Kasumi-1 (cell line): ENCODE measurements at places on chromosomes 5 and 9.
A peak's percentile ranks its signal among the peaks of the same experiment; 100 is the strongest.

- DNase-seq, result no peak
Measured at GRCh38 chr5:40306869-40307487, 372.7 kb upstream of the PTGER4 start.

DNA sequence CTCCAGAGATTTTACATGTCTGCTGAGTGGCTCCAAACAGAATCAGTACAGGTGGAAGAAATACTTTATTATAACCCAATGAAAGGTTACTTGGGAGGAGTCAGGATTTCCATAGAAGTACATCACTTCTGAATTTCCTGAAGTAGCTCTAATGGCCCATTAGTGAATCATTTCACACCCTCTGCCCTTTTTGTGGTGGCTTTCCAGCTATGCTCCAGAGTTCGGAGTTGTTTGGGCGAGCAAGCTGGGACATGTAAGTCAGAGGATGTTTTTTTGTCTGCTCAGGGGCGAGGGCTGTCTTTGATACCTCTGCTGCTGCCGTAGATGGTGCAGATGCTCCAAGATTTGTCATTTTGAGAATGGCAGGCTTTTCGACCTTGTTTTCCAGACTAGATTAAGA is 226.1 kb downstream of the GOLPH3 start:
- DNase-seq, result no peak

DNA sequence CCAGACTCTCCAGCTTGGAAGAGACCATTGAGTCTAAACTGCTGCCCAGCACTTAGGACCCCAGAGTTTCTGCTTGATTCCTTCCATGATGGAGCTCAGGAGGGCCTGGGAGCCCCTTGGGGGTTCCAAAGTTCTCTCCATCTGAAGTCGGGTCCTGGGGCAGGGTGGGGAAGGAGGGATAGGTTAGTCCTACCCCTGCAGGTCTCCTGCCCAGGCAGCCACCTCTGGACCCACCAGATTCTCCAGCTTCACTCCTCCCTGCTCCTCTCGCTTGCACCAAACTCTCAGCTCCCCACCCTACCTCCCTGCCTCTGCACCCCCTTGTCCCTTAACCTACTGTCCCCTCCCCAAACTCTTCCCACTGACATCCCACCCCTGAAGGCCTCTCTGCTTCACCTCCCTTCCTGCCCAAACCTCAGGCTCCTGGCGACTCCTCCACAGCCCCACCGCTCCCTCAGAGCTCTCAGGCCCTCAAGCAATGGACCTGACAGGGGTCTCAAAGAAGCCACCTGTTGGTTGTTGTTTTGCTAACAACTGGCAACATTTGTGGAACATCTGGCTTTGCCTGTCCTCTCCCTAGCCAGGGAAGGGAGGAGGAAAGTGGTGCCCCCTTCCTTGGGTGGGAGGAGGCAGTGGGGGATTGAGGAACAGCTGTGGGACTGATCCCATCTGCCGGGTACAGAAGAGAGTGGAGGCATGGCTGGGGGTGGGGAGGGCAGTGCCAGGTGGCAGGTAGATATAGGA is 137.5 kb downstream of the RGS3 start:
- DNase-seq, result no peak

- DNase-seq, result no peak
Measured at GRCh38 chr5:95777441-95777840, 45.1 kb downstream of the GLRX start.

DNA sequence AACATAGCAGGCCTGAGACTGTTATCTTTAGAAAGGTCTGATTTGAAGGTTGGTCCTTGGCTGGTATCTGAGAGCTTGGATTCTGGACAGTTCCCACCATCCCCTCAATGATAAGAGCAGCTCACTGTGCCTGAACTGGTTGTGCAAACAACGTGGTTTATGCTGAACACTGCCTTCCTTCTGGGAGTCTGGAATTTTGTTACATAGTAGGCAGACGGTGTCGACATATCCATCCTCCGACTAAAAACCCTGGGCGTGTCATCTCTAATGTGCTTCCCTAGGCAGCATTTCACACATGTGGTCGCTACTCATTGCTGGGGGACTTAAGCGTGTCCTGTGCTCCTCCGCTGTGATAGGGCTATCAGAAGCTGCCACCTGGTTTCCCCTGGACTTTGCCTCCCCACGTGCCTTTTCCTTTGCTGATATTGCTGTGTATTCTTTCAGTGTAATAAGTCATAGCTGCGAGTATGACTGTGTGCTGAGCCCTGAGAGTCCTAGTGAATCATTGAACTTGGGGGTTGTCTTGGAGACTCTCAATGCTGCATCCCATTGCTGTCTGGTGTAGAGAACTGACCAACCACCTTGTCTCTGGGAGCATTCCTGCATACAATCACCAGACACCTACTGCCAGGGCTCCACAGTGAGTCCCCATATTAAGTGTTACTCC is 119.1 kb upstream of the TBC1D2 start:
- no peak for DNase-seq

GRCh38 chr5:128927644-128928043 is 37.6 kb upstream of the SLC27A6 start:
- DNase-seq, result peak; percentile 91

- DNase-seq, result no peak
Measured at GRCh38 chr5:73827106-73827450, 201.1 kb downstream of the ARHGEF28 start.

DNA sequence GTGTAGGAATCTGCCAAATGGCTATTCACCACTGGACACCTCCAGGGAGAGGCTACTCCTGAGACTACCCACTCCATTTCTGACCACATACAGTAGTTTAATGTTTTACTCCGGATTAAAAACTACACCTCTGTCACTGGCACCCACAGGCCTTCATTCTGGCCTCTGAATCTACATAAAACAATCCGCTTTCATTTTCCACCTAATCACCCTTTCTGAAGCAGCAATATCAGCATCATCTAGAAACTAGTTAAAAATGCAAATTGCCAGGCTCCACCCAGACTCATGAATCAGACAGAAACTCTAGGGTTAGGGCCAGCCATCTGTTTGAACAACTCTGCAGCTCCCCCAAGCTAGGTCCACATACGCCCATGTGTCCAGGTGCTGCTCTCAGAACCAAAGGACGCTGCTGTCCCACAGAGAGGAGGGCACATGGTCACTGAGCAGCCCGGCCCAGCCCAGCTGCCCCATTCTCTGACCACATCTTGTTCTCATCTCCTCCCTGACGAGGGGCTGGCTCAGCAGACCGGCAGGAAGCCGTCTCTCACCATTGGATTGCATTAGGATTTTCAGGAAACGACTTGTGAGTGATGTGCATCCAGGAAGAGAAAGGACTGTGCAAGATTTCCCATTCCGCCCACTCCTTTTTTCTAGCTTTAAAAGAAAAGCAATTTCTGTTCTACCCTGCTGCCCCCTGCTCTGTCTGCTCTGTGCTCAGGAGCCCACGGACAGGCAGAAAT is 34.7 kb downstream of the ADAM19 start:
- DNase-seq, result no peak

GRCh38 chr9:69744688-69745380 is 15.0 kb downstream of the PTAR1 start:
- DNase-seq, result no peak

DNA sequence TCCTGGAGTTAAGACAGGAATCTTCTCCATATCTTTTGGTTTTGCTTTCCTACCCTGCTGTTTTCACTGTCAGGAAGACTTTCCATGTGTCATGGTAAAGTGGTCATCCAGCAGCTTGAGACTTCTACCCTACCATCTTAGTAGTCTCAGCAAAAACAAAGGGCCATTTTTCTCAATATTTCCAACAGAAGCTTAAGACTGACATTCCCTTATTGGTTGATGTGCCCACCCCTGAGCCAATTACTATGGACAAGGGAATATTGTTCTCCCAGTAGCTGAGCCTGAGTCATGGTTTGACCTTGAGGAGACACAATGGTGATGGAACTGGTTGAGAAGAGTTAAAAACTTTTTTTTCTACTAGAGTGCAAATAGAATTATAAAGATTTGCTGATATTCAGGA is 105.6 kb downstream of the CSNK1G3 start:
- DNase-seq, result no peak

DNA sequence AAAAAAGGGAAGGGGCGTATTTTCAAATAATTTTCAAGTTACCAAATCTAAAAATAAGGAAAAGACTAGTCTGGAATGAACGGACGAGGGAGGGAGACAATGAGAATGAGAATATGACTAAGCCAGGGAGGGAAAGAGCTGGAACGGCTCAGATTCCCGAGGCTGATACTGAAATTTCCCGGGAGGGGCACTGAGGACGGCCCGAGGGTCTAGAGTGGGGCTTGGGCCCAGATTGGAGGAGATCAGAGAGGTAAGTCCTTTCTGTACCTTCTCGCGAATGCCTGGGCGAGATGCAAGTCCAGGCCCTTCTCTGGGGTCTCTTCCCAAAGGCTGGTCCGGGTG is 3.4 kb upstream of the CCIN start:
- no peak for DNase-seq

DNA sequence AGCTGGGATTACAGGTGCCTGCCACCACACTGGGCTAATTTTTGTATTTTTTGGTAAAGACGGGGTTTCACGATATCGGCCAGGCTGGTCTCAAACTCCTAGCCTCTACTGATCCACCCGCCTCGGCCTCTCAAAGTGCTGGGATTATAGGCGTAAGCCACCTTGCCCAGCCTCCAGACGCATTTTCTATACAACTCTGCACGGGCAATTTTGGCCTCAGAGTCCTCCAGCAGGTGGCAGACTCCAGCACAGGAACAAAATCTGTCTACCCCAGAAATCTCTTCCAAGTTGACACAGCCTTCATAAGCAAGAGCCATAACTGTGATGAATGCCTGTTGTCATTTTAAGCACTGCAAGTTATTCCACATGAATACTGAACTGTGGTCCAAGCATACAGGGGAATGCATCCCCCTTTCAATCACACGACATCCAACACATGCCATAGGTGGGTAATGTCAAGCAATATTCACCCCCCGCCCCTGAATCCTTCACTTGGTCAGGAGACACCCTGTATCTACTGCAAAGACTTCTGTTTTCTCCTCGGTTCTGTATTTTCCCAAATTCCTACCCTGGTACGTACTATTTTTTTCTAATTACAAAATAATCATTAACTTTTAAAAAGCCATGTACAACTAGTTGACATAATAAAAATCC is 50.8 kb downstream of the ALDH7A1 start:
- peak; percentile 62 for DNase-seq

GRCh38 chr9:36093384-36093783 is 43.1 kb upstream of the GLIPR2 start:
- no peak for DNase-seq

GRCh38 chr5:119019501-119019900 is 31.2 kb upstream of the DTWD2 start:
- DNase-seq, result peak; percentile 32

DNA sequence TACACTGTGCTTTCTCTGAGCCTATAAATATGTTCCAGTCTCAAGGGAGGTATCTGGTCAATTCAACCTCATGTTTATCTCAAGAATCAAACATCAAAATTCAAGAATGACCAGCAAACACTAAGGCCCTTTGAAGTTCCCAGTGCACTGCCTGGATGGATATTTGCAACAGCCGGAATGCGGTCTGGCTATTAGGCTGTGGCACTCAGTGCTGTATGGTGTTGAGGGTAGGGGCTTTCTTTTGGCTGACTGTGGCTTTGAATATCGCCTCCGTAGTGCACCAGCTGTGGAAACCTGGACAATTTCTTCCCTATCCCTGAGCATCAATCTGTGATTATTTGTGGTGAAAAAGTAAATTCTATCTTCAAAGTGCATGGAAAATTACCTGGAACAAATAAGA is 220.4 kb downstream of the BRINP1 start:
- no peak for DNase-seq

GRCh38 chr9:125332527-125332926 is 70.9 kb downstream of the GAPVD1 start:
- DNase-seq, result peak; percentile 37

DNA sequence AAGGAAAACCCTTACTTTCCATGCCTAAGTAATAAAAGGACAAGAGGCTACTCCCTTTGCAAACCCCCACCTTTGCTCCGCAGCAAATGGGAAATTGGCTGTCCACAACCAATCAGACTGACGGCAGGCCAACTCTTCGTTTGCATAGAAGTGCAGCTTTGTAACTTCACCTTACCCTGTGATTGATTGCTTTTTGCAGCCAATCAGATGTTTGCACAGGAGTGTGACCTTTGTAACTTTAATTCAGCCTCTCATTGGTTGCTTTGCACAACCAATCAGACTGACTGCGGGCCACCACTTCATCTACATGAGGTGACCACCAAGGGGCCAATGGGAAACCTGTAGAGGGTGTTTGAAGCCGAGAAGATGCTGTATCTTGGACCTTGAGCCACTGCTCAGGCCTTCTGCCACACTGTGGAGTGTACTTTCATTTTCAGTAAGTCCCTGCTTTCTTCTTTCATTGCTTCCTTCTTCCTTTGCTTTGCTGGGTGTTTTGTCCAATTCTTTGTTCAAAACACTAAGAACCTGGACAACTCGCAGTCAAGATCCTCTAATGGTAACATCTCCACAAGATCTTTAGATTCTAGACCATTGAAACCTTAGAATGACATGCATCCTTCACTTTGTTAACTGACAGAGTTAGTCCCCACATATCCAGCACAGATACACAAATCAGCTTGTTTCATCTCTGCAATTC is 51.3 kb upstream of the FREM1 start:
- no peak for DNase-seq

DNA sequence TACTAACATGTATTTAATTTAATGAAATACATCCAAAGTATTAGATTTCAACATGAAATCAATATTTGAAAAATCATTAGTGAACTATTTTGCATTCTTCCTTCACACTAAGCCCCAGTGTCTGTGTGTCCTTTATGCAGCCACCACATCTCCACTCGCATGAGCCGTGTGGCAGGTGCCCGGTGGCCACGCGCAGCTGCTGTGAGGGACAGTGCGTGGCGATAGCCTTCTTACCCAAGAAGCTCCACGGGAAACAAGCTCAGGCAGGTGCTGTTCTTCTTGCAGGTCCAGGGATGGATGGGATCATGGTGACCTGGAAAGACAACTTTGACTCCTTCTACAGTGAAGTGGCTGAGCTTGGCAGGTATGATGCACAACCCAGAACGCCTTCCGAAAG is 79.3 kb upstream of the OTULINL start:
- DNase-seq, result no peak

DNA sequence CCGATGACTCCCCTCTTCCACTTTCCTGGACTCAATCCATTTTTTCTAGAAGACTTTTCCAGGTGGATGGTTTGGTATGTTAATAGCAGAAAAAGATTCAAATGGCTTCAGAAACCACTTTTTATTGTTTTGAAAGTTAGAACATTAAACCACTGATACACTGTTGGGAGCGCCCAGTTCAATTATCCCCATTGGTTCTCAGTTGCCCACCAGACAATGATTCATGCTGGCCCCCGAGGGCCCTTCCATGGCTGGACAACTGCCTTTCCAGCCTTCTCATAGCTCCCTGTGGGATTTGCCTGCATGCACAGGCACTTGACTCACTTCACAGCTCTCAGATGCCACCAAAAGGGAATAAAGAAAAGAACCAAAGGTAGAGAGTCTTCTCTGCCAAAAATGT is 21.3 kb upstream of the ANKRD34B start:
- DNase-seq, result no peak
